ENCODE measurements at places on chromosomes 13 and 19. TPM values are rescaled to one million over a fixed set of nuclear protein-coding genes. Genes with fewer than 3 reads are reported as not detected.

The DUS3L gene
- 198 TPM for total RNA-seq

The SLC10A2 gene
- total RNA-seq: not detected

The IFNL1 gene
- not detected for total RNA-seq

The LAIR2 gene
- total RNA-seq: 0.58 TPM

The SERPINE3 gene
- not detected for total RNA-seq

The NLRP9 gene
- not detected for total RNA-seq

The MBD3L3 gene
- not detected for total RNA-seq

The PLIN5 gene
- 0.10 TPM for total RNA-seq

The COMP gene
- total RNA-seq: not detected

All from activated T-cell treated with anti-CD3 and anti-CD28 coated beads, Interleukin-2, amount 50 U/mL, for 4 hours (primary cell).